ENCODE measurements at places on chromosomes 5 and 9.

GRCh38 chr5:95993266-95993665 is 31.6 kb upstream of the ELL2 start:
- no peak for DNase-seq

DNA sequence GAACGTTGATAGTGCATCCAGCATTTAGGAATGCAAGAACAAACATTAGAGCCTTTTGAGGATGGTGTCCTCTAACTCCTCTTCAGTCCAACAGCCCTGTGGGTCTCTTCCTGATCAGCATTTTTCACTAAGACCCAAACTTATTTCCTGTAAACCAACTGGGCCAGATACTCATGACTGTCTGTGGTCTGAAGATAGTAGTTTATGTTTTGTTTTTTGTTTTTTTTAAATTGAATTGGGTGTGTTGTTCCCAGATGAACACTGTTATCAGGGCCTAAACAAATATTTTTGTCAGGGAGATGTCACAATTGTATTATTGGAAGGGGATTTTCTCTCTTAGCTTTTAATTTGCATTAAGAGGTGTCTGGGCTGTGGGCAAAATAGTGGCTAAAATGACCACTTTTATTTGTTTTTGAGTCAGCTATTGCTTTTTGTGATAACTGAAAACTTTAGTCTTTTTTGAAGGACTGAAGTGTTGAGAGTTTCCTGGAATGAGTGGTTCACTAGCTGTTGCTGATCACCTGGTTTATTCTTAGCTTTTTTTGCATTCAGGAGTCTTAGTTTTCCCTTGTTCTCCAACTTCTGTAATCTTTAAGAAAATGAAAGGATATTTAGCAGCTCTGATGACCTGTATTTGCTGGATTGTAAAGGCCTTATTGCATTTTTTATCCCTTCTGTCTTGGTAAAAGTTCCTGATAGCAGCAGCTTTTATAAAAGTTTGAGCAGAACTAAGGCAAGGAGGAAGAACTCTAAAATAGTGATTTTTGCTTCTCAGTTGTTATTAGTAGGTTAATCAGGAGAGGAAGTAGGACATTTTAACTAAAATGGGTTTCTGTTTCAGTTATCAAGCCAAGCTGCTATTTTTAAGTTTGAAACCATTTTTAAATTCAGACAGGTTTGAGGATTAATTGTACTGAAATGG is 5.5 kb downstream of the MAN2A1 start:
- no peak for DNase-seq

GRCh38 chr5:158976035-158976434 is 123.7 kb downstream of the EBF1 start:
- DNase-seq, result no peak

DNA sequence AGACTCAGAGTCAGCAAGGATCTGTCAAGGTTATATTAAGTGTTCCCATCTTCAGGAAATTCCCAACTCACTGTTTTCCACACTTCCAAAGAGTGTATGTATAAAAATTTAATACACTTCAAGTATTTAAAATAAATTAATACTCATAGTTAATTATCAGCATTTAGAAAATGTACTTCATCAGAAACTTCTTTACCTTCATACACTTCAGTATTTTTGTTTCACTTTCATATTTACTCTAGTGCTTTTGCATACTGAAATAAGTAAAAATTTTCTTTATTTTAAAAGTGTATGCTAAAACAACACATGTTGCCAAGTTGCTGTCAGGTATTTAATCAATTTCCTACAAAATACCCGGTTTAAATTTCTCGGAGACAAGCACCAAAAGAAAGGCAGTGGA is 16.5 kb downstream of the RICTOR start:
- no peak for DNase-seq

DNA sequence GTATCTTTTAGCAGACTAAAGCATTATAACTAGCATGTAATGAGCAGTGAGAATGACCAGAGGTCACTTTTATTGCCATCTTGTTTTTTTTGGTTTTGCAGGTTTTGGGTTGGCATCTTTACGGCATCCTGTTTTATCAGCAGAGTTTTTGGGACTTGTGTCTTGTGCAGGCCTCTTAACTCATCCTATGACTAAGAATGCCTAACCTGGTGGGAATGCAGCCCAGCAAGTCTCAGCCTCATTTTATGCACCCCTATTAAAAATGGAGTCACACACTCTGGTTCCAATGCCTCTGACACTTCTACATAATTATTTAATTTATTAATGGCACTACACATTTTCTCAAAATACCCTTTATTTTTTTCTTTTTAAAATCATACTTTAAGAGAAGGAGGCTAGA is 726.5 kb upstream of the RIOK2 start:
- no peak for DNase-seq

GRCh38 chr9:37812773-37813379 is 12.3 kb downstream of the DCAF10 start:
- DNase-seq, result no peak

GRCh38 chr5:30768056-30768690 is 425.3 kb upstream of the CDH6 start:
- no peak for DNase-seq

DNA sequence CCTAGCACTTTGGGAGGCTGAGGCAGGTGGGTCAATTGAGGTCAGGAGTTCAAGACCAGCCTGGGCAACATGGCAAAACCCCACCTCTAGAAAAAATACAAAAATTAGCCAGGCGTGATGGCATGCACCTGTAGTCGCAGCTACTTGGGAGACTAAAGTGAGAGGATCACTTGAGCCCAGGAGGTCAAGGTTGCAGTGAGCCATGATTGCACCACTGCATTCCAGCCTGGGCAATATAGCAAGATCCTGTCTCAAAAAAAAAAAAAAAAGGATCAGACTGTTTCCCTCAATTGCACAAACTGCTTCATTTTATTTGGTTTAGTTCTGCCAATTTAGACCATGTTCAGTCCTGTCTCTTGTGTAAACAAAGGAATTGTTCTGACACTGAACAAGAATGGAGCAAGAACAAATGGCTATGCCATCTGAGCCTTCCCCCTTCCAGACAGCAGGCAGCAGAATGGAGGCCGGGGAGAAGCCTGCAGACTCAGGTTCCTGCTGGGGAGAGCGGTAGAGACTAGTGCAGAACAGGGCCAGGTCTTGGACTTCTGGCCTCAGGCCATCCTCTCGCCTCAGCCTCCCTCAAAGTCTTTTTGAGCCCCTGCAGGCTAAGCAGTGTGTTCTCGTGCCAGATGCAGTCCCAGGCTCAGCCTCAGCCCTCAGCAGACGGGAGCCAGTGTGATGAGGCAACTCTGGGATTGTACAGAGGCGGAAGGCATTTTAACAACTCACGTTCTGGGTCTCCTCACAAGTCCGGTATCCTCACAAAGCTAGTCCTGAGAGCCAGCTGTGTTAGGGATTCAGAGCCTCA is 18.2 kb downstream of the HNRNPH1 start:
- DNase-seq, result no peak

- DNase-seq, result no peak
These were observed 79.2 kb downstream of the ATP10B start for GRCh38 chr5:160772854-160773253.

GRCh38 chr9:27977931-27978330 is 404.6 kb upstream of the C9orf72 start:
- no peak for DNase-seq

GRCh38 chr5:155049569-155050383 is 36.2 kb downstream of the KIF4B start:
- no peak for DNase-seq

DNA sequence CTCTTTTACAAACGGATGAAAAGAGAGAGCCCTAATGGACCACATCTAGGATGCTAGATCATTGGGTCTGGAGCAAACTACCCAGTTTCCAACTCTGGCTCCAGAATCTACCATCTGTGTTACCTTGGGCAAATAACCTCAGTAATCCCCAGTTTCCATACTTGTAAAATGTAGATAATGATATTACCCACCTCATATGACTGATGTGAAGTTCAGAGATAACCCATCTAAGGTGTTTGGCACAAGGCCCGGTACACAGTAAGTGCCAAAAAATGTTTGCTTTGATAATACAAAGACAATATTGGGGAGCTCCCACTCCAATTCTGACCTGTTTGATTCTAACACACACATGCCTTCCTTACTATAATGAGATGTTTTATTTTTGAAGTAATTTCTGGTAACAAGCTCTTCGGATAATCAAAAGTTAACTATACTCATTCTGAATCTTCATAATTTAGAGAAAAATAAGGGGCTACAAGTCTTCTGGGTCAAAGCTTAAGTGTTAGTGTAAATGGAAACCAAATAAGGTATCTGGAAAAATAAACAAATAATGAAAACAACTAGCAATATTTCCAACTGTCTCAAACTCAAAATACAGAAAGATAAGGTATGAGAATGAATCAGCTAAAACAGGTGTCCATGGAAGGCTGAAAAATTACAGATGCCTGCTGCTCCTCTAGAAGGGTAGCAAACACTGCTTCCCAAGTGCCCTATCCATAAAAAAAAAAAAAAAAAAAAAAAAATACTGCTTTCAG is 30.4 kb downstream of the ELL2 start:
- no peak for DNase-seq

DNA sequence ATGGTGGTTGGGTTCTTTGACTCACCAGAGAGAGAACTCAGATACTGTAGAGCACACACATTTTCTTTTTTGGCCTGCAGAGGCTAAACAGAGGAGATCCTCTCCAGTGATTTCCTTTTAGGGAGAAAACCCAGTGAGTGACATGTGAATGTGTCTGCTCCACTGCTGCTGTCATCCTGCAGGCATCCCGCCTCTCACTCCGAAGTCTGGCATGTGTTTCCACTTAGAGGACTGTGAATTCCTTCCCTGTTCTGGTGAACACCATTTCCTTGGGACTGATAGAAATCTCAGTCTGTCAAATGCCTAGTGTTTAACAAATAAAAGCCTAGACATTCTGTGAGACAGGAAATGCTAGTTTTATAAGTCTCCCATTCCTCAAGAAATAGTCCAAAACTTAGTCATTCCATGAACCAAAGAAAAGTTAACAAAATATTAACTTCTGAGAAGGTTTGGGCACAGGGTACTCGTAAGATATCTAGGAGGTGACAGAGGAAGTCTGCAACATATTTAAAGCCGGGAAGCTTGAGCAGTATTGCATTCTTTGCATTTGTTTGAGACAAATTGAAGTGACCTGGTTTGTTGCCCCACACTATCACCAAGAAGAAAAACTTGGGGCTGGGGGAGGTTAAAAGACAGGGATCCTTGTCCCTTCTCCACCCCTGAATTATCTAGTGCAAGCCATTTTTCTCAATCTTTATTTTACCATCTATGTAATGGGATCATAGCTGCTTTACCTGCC is 74.9 kb upstream of the NIPAL4 start:
- DNase-seq, result no peak

- no peak for DNase-seq
These were observed 27.2 kb downstream of the CCDC187 start for GRCh38 chr9:136276716-136277115.

- no peak for DNase-seq
These were observed 90.8 kb downstream of the HACD4 start for GRCh38 chr9:20940447-20941173.

DNA sequence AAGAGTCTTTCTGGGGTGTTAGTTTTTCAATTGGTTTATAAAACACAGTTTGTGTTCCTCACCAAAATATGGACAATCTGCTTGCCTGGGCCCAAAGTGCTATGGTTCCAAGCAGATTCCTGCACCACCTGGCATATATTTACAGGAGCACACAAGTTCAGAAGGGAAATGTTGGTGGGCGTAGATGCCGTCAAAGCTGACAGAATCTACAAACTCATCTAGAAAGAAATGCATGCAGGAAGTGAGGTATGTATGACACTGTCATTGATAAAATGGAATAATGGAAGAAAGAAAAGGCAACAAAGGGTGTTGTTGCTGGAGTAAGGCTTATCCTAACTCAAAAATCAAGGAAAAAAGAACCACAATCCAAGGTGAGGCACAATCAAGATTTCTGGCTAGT is 225.8 kb downstream of the MLLT3 start:
- no peak for DNase-seq

GRCh38 chr5:67353500-67354450 is 157.2 kb upstream of the CD180 start:
- DNase-seq, result no peak

DNA sequence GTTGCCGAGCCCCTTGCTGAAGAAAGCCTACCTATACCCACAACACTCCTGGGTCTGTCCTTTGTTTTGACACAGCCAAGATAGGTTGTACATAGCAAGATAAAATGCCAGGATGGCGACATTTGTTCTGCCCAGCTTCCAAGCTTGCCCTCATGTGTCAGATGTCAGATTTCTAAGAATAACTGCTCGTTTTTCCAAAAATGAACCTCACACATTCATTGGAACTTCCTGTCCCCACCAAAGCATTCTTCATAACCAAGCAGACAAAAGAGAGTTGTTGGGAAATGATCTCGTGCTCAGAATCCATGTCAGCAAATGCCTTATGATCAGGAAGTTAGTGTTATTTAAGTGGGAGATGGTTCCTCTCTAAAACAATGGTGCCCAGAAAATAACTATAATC is 210.1 kb downstream of the ZNF608 start:
- no peak for DNase-seq

GRCh38 chr9:76458903-76459693 is at the start of gene GCNT1:
TSS of gene GCNT1 (plus strand) at chr9:76459182. CDS start at chr9:76502382, 43,200 bp downstream.
- DNase-seq, result peak; percentile 79

GRCh38 chr5:157166214-157167213 is at the start of gene GARIN3:
TSS of gene GARIN3 (minus strand) at chr5:157166264. CDS start at chr5:157166168, 96 bp downstream.
- no peak for DNase-seq

- no peak for DNase-seq
These were observed at the start of gene BRINP1 for GRCh38 chr9:119368681-119369581. TSS of gene BRINP1 (minus strand) at chr9:119369435. CDS start at chr9:119313355, 56,080 bp downstream.

- DNase-seq, result no peak
These were observed 123.5 kb downstream of the DEPDC1B start for GRCh38 chr5:60576425-60576824.

- DNase-seq, result no peak
These were observed 127.4 kb downstream of the BARX1 start for GRCh38 chr9:93827545-93828330.

GRCh38 chr9:91764661-91765060 is 185.4 kb downstream of the ROR2 start:
- DNase-seq, result no peak

DNA sequence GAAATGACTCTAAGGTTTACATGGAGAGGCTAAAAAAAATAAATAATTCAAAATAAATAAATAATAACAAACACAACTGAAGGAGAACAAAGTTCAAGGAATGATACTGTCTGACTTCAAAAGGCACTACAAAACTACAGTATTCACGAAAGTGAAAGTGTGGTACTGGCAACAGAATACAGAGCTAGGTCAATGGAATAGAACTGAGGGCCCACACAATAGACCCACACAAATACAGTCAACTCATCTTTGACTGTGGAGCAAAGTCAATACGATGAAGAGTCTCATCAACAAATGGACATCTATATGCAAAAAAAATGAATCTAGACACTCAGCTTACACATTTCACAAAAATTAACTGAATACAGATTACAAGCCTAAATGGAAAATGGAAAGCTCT is 75.3 kb downstream of the FBXW11 start:
- DNase-seq, result no peak

All from T-helper 22 cell (primary cell).